ENCODE measurements at places on chromosomes 6 and 20.

DNA sequence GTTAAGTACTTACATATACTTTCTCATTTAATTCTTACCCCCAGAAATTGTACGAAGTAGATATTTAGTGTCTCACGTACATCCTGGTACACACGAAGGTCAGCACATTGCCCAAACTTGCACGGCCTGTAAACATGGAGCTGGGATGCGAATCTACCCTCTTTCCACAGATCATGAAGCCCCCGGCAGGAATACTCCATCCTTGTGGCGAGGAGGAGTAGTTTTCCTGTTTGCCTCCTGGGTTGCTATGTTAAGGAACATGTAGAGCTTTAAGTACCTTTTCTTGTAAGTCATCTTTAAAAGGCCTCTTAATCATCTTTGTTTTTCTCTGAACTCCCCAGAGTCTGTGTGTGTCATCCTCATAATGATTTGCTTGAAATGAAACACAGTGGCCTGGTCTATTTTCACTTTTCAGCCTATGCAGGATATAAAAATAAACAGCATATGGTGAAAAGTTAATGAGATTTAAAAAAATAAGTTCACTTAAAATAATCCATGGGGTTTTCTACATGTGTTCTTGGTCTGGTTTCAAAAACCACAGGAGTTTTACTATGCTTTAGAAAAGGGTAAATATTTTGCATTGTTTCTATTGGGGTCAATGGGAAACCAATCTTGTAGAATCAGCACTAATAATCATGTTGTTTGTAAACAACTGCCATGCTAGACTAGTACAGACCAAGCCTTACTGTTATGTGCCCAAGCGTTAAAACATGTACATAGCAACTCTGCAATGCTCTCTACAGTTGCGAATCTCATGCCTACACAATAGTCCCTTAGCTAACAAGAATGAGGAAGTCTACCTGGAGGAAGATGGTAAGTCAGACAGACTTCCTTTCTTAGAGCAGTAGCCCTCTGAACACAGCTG, 9.3 kb upstream of the ARID1B start:
- DNase-seq = no peak

DNA sequence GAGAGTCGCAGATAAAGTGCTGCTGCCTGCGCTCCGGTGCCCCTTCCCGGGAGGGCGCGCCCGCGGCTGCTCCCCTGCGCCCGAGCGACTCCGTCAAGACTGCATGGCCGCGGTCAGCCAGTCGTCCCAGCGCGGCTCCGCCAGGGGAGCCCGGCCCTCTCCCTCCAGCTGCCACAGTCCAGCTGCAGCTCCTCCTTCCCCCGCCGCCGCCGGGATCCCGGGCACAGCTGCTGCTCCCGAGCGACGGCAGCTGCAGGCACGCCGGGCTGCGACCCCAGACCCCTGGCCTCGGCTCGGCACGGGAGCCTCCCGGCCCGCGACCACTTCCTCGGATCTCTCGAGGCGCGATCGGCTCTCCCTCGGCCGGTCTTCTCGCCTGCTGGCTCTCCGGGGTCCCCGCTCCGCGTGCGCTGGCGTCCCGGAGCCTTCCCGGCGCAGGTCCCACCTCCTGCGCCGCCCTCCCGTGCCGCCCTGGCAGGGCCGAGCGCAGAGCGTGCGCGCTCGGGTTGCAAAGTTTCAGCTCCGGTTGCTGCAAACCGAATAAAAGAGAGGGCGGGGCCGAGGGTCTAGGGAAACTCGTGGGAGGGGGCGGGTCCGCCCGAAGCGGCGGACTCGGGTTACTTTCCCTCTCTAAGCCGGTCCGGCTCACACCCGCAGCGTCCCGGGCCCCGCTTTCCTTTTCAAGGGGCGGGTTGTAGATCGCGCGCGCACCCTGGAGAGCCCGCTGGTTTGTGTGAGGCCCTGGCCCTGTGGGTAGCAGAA, at the start of gene CNKSR3:
CNKSR3 (minus strand) TSS at position 542 of the 762 bp plus-strand sequence. CDS start 571 bp downstream, outside the sequence.
- peak; percentile 89 for DNase-seq

- DNase-seq = no peak
Observed at GRCh38 chr6:133903855-133904254, 14.9 kb downstream of the TCF21 start.

DNA sequence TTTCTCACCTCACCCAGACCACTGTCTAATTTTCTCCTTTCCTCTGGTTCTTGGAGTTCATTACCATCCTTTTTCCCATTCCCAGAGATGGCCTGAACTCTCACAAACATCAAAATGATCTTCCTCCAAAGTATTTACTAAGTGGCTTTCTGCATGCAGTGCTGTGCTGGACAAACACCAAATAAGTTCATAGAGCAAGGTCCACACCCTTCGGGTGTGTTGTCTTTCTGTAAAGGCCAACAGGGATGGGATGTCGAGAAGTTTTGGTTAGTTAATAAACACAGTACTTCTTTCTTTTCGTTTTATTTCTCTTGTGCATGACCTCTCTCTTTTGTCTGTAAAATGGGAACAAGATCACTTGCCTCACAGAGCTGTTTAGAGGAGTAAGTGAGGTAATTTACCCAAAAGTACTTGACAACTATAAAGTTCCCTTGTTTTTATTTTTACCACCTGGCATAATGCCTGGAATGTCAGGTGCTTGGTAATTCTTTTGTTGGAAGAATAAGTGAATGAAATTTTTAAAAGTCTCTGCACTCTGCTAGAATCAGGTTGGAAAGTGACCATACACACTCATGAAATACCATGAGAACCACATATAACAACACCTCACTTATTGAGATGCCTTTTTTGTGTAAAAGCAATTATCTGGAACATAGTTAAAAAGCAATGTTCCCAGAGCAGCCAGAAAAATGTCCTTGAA, 22.8 kb upstream of the CCN6 start:
- DNase-seq = no peak

DNA sequence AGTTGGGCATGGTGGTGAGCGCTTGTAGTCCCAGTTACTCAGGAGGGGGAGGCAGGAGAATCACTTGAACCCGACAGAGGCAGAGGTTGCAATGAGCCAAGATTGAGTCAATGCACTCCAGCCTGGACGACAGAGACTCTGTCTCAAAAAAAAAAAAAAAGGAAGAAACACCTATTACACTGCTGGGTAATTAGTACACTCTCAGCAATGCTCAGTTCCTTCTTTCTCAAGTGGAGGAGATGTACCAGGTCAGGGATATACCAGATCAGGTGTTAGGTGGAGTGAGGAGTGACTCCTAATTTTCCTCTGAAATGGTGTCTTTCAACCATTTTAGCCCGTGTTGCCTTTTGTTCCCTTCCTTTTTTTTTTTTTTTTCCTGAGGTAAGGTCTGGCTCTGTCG, 30.0 kb upstream of the UBR2 start:
- DNase-seq = no peak

DNA sequence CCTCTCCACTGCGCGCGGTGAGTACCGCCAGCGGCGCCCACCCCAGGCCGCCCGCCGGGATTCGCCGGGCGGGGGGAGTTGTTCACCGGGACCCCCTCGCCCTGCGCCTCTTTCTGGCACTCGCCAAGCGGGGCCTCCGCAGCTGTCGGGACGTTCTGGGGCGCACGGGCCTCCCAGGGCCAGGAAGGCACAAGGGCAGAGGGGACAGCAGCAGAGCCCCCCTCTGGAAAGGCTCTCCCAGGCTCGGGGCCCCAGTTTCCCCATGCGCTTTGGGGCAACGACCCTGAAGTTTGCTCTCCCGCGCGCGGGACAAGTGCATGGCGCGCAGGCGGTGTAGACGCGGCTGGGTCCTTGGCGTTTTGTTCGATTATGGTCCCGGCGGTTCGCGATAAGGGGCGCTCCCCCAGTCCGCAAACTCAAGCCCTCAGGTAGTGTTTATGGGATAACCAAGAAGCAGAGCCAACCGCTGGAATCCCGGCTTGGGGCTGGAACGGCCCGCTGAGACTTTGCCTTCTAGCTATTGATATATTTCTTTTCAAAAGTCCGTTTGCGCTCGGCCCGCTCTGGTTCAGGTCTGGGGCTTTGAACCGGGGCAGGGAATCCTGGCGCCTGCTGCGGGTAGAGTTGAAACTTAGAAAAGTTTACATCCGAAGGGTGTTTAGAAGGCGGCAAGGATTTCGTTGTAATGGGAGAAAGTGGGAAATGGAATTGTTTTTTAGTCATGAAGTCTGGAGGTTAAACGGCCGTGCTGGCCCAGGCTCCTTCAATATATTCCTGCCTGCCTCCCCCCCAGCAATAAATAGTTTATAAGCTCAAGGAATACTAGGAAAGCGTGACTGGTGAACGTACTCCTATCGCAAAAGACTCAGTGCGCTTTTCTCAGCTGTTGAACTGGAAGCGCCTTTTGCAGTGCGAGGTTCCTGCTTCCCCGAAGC, 595 bp downstream of the EYA2 start:
- DNase-seq = no peak

Data from hematopoietic multipotent progenitor cell treated with erythropoietin and hydrocortisone succinate and interleukin-3 and kit ligand, for 8 days (in vitro differentiated cells).